ENCODE measurements at places on chromosomes 7 and 10. TPM values are rescaled to one million over a fixed set of nuclear protein-coding genes. Genes with fewer than 3 reads are reported as not detected.

GRCh38 chr7:94223375-94224084 lies 171.2 kb upstream of the COL1A2 start:
- peak; percentile 40 for DNase-seq
- H3K4me3 ChIP-seq = no peak overlapping the region
- no peak overlapping the region for H3K27ac ChIP-seq
- no peaks in the 10 kb centered on the region for H3K27me3 ChIP-seq
- H3K36me3 ChIP-seq = no peaks in the 10 kb centered on the region
- H3K4me1 ChIP-seq = peaks cover 6% of the 10 kb centered on the region

- H3K36me3 ChIP-seq = no peaks in the 10 kb centered on the region
- H3K4me1 ChIP-seq = no peaks in the 10 kb centered on the region
- no peak overlapping the region for H3K27ac ChIP-seq
- DNase-seq = no peak
Observed at GRCh38 chr10:89245802-89246201, 5.8 kb downstream of the LIPA start.

GRCh38 chr7:70006261-70006920 lies 408.1 kb downstream of the AUTS2 start:
- peak; percentile 53 for DNase-seq
- no peaks in the 10 kb centered on the region for H3K27me3 ChIP-seq
- H3K4me1 ChIP-seq = peaks cover 28% of the 10 kb centered on the region
- no peaks in the 10 kb centered on the region for H3K36me3 ChIP-seq
- no peak overlapping the region for H3K4me3 ChIP-seq
- H3K27ac ChIP-seq = peak overlapping the region; percentile 73

DNA sequence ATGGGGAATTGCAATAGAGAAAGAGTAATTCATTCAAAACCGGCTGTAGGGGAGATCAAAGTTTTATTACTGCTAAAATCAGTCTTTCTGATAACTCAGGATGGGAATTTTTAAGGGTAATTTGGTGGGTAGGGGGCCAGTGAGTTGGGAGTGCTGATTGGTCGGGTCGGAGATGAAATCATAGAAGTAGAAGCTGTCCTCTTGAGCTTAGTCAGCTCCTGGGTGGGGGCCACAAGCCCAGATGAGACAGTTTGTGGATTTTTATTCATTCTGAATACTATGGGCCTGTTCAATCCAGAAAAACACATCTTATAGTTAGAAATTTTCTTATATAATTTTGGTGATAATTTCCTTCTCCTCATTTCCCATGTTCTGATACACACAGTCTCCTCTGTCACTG lies 25.4 kb downstream of the CALD1 start:
- no peak for DNase-seq
- H3K27ac ChIP-seq = no peak overlapping the region
- no peaks in the 10 kb centered on the region for H3K27me3 ChIP-seq

DNA sequence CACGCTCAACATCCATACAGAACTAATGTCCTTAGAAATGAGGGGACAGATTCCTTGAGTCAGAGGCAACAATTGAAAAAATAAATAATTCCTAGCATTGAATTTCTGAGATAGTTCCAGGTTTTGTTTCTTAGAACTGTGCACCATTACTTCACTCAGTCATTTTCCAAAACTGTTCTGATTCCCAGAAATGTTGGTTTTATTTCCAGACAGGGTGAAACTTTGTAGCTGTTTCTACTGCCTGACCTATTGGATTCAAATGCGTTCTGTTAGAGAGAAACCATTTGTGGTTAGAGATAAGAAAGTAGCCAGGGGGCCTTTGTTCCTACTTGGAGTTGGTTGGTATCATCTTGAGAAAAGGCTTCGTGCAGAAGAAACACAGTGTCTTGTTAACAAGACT lies 8.1 kb upstream of the DEPP1 start:
- H3K27me3 ChIP-seq = no peaks in the 10 kb centered on the region
- no peak overlapping the region for H3K4me3 ChIP-seq
- H3K36me3 ChIP-seq = no peaks in the 10 kb centered on the region
- peaks cover 26% of the 10 kb centered on the region for H3K4me1 ChIP-seq
- H3K27ac ChIP-seq = peak overlapping the region; percentile 4

GRCh38 chr7:17706734-17707133 lies 233.6 kb downstream of the SNX13 start:
- H3K27ac ChIP-seq = no peak overlapping the region
- no peaks in the 10 kb centered on the region for H3K36me3 ChIP-seq
- peak; percentile 85 for DNase-seq
- H3K27me3 ChIP-seq = no peaks in the 10 kb centered on the region

- H3K27me3 ChIP-seq = no peaks in the 10 kb centered on the region
- H3K36me3 ChIP-seq = no peaks in the 10 kb centered on the region
- H3K4me1 ChIP-seq = peaks cover 30% of the 10 kb centered on the region
- no peak for DNase-seq
- no peak overlapping the region for H3K4me3 ChIP-seq
- no peak overlapping the region for H3K27ac ChIP-seq
Observed at GRCh38 chr7:84142726-84143125, 51.9 kb downstream of the SEMA3A start.

DNA sequence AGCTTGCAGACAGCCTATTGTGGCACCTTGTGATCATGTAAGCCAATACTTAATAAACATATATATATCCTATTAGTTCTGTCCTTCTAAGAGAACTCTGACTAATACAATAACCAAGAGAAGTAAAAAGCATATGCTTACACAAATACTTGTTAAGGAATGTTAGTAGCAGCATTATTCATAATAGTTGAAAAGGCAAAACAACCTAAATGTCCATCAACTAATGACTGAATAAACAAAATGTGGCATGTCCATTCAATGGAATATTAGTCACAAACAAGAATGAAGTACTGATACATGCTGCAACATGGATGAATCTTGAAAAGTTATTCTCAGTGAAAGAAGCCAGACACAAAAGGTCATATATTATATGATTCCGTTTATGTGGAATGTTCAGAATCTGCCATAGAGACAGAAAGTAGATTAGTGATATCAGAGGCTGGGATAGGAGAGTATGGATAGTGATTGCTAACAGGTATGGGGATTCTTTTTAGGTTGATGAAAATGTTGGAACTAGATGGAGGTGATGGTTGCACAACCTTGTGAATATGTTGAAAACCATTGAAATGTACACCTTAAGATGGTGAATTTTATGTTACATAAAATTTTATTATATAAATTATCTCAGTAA lies 112.5 kb upstream of the UNC5B start:
- H3K27me3 ChIP-seq = no peaks in the 10 kb centered on the region
- H3K36me3 ChIP-seq = no peaks in the 10 kb centered on the region
- no peak overlapping the region for H3K4me3 ChIP-seq
- no peak overlapping the region for H3K27ac ChIP-seq

Gene MMRN2
- 7.9 TPM for total RNA-seq

Gene KLLN
- total RNA-seq = 1.8 TPM

Gene UNC5B
- total RNA-seq = 172 TPM

DNA sequence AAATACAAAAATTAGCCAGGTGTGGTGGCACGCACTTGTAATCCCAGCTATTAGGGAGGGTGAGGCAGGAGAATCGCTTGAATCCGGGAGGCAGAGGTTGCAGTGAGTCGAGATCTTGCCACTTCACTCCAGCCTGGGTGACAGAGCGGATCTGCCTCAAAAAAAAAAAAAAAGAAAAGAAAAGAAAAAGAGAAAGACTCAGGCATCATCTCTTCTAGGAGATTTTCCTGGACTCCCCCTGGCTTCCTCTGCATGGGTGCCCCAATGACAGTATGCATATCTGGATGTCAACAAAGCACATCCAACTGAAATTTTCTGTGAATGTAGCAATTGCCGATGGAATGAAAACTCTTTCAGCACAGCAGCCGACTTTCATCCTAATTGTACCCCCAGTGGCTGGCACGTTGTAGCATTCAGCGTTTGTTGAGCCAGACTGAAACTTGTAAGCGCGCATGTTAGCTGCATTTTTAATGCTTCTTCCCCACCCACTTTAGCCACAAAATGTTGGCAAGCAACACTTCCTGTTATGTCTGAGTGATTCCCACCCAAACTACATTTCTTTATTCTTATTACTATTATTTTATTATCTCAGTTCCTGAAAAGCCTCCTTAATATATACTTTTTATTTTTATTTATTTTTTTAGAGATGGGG lies 70.2 kb downstream of the PRTFDC1 start:
- no peak overlapping the region for H3K4me3 ChIP-seq
- no peaks in the 10 kb centered on the region for H3K4me1 ChIP-seq
- no peaks in the 10 kb centered on the region for H3K27me3 ChIP-seq
- H3K36me3 ChIP-seq = no peaks in the 10 kb centered on the region
- DNase-seq = no peak

Gene ITGB8
- total RNA-seq = 1.3 TPM

DNA sequence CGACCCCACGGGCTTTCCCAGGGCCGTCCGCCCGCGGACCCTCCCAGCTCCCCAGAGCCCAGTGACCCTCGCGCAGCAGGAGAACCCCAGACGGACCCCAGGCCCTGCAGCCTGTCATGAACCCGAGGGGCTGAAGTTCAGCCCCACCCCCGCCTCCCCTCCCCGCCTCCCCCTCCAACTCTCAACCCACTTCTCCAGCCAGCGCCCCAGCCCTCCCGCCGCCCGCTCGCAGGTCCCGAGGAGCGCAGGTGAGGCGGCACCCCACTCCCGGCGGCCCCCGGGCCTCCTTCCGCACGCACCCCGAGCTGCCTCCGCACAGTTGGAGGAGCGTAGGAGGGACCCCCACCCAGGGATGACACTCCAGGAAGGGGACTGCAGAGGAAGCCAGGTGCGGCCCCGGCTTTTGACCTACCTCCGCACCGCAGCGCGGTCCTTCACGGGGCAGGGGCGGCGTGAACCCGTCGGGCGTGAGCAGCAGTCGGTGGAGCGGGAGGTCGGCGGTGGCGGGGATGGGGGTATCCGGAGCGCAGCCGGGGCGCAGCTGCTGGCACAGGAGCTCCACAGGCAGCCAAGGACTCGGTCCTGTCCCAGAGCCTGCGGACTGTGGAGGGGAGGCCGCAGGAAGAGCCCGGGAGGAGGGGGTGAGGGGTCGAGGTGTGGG lies at the start of gene TMEM176A:
TSS of gene TMEM176A (plus strand) at position 189 of the 661 bp plus-strand sequence. CDS start 782 bp downstream, outside the sequence.
- H3K36me3 ChIP-seq = no peaks in the 10 kb centered on the region
- H3K27me3 ChIP-seq = peaks cover 71% of the 10 kb centered on the region
- no peaks in the 10 kb centered on the region for H3K4me1 ChIP-seq
- H3K4me3 ChIP-seq = peak within 1 kb of the TSS; percentile 36

GRCh38 chr7:136294977-136295376 lies 317.8 kb upstream of the MTPN start:
- H3K4me1 ChIP-seq = no peaks in the 10 kb centered on the region
- H3K4me3 ChIP-seq = no peak overlapping the region
- H3K27ac ChIP-seq = no peak overlapping the region
- DNase-seq = no peak

DNA sequence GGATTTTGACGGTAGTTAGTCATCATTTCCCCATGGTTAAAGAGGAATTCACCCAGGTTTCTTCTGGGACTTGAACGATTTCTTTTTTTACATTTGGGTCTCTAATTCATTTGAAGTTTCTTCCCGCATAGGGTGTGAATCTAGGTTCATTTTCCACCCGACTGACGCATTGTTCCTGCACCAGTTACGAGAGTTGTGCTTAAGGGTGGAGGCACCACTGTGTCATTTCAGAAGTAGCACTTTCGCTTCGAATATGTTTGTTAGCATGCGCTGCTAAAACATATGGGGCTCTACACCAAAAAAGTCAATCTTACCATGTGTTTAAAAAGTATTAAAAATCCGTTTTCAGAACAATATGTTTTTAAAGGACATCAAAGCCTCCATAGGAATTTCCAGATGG lies 140.3 kb downstream of the VIPR2 start:
- no peaks in the 10 kb centered on the region for H3K4me1 ChIP-seq
- no peak overlapping the region for H3K4me3 ChIP-seq
- no peak for DNase-seq
- no peaks in the 10 kb centered on the region for H3K27me3 ChIP-seq
- H3K36me3 ChIP-seq = no peaks in the 10 kb centered on the region

DNA sequence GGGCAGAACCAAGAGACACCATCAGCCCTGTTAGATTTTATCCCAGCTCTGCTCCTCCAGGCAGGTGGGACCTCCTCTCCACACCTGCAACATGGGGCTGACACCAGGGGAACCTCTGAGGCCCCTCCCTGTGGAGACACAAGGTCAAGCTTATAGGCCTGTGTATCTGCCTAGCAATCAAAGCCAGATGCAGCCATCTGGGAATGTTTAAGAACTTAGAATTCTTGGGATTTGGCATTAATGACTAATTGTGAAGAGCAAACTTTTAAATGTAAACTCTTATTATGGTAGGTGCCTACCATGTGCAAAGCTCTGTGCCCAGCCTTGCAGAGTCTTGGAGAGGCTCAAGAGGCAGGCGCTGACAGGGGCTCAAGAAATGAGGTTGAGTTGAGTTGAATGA lies 52.1 kb downstream of the TBATA start:
- no peaks in the 10 kb centered on the region for H3K36me3 ChIP-seq
- H3K4me1 ChIP-seq = no peaks in the 10 kb centered on the region
- H3K27ac ChIP-seq = no peak overlapping the region
- no peak for DNase-seq

GRCh38 chr7:119578116-119578515 lies 694.9 kb upstream of the KCND2 start:
- H3K27ac ChIP-seq = no peak overlapping the region
- DNase-seq = no peak
- no peak overlapping the region for H3K4me3 ChIP-seq
- no peaks in the 10 kb centered on the region for H3K36me3 ChIP-seq
- H3K27me3 ChIP-seq = no peaks in the 10 kb centered on the region
- H3K4me1 ChIP-seq = no peaks in the 10 kb centered on the region

- no peaks in the 10 kb centered on the region for H3K36me3 ChIP-seq
- peak within 1 kb of the TSS; percentile 91 for H3K4me3 ChIP-seq
- peak; percentile 69 for DNase-seq
- H3K27ac ChIP-seq = peak within 1 kb of the TSS; percentile 57
- H3K27me3 ChIP-seq = peaks cover 51% of the 10 kb centered on the region
Observed at GRCh38 chr10:104641187-104641936, at the start of gene SORCS3. Gene SORCS3 (plus strand): TSS chr10:104641290.

Gene CALHM3
- total RNA-seq = not detected

Gene KIF5B
- total RNA-seq = 61.0 TPM

GRCh38 chr7:75987026-75987804 lies 7.2 kb downstream of the TMEM120A start:
- H3K27me3 ChIP-seq = no peaks in the 10 kb centered on the region
- no peaks in the 10 kb centered on the region for H3K36me3 ChIP-seq
- H3K4me3 ChIP-seq = no peak overlapping the region

GRCh38 chr7:131021902-131022301 lies 287.9 kb upstream of the KLF14 start:
- no peaks in the 10 kb centered on the region for H3K27me3 ChIP-seq
- H3K4me1 ChIP-seq = no peaks in the 10 kb centered on the region
- H3K4me3 ChIP-seq = no peak overlapping the region
- H3K36me3 ChIP-seq = no peaks in the 10 kb centered on the region
- DNase-seq = no peak
- no peak overlapping the region for H3K27ac ChIP-seq

DNA sequence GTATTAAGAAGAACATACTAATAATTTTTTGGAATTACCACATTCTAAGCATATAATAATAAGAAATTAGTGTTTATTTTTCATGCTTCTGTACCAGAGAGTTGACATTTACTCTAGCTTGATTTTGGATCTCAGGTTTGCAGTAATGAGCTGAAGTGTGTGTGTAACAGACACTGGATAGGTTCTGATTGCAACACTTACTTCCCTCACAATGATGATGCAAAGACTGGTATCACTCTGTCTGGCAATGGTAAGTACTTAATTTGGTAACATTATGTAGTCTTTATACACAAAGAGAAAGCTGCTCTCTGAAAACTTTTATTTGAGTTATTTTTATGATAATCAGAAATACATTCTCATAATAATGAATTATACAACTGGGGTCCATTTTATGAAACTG lies 54.1 kb downstream of the SRI start:
- no peaks in the 10 kb centered on the region for H3K27me3 ChIP-seq
- no peak for DNase-seq
- H3K27ac ChIP-seq = no peak overlapping the region

GRCh38 chr10:31822616-31823318 lies 105.9 kb downstream of the ARHGAP12 start:
- H3K4me1 ChIP-seq = peaks cover 9% of the 10 kb centered on the region
- H3K4me3 ChIP-seq = no peak overlapping the region
- no peaks in the 10 kb centered on the region for H3K27me3 ChIP-seq
- H3K36me3 ChIP-seq = peaks cover 4% of the 10 kb centered on the region
- DNase-seq = no peak
- peak overlapping the region; percentile 63 for H3K27ac ChIP-seq

Data from cardiac muscle cell (in vitro differentiated cells and primary cell).